ENCODE measurements at places on chromosomes 7 and 10. TPM values are rescaled to one million over a fixed set of nuclear protein-coding genes. Genes with fewer than 3 reads are reported as not detected.

DNA sequence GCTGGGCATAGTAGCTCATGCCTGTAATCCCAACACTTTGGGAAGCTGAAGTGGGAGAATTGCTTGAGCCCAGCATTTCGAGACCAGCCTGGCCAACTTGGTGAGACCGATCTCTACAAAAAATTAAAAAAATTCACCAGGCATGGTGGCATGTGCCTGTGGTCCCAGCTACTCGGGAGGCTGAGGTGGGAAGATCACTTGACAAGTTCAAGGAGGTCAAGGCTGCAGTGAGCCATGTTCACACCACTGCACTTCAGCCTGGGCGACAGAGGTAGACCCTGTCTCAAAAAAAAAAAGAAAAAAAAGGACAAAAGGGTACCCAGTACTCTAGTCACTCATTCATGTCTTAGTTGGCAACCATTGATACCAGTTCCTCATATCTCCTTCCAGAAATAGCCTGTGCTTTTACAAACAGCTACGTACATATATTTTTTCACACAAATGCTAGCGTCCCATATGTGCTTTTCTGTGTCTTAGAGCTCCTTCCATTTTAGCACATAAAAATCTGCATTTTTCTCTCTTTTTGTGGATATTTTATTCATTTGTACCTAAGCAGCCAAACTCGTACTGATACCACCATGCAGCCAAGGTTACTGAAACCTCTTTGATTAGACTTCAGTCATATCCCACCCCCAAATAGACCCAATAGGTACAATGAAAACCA, 5.5 kb downstream of the ABCC2 start:
- DNase-seq: no peak

- DNase-seq: no peak
These were observed 2.7 kb downstream of the MAFK start for GRCh38 chr7:1533255-1533546.

DNA sequence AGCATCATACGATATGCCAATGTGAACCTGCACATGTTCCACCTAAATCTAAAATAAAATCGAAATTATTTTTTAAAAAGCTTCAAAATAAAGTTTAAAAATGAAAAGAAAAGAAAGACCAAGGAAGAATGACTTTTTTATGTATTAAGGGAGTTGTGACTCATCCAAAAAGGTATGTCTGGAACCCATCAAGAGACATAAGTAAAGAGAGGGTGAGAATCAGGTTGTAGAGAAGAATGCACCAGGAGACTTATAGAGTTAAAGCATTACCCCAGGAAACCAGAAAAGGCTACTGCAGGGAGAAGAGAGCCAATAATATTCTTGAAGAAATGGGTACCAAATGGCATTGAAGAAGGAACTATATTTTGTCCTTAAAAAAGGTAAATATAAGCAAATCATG, 69.8 kb downstream of the CTTNBP2 start:
- DNase-seq: no peak

DNA sequence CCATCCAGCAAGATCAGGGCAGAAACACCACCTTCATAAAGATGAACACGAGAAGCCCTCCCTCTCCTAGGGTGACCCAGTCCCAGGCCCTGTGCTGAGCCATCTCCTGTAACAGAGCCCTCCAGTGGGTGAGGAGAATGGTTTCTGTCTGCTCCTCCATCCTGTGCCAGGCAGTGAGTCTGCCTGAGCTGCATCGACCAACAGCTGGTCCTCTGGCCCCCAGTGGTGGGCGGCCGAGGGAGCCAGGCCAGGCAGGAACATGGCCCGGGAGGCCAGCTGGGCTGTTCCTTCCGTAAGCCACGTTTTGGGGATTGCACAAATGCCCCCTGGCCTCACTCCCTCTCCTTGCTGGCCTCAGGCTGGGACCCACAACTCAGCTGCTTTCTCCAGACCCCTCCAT, 73.5 kb downstream of the GRB10 start:
- no peak for DNase-seq

DNA sequence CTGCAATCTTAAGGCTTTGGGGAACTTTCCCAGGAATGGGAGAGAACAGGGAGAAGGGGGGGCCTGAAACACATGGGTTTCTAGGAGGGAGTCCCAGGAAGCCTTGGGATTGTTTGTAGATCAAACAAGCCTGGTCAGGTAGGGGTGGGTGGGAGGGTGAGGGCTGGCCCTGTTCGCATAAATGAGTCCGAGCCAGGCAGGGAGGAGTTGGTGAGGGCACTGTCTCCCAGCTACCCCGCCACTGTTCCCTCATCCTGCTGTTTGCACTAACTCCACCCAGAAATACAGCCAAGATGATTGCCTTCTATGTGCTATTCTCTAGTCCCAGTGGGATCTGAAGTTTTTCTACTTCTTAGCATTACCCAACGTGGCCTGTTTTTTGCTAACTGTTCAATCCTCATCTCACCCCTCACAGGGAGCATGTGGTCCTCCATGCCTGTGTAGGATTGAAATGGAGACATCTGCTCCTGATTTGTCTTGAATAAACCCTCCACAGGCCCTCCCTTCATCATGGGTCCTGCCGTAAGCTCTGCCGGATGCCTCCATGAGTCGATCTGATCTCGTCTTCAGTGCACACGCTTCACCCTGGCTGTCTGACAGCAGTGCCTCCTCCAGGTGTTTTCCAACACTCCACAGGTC, 257.0 kb downstream of the COBL start:
- DNase-seq: no peak

GRCh38 chr7:128407751-128408708, 1.8 kb downstream of the IMPDH1 start:
- DNase-seq: no peak

PLXDC2 gene
- total RNA-seq: not detected

Measured in activated CD4-positive, alpha-beta T cell treated with anti-CD3 and anti-CD28 coated beads, Interleukin-2, amount 10 ng/mL, durations not matched to agents 7 days and 5 days (primary cell).